ENCODE measurements at places on chromosomes 1 and 21.
A peak's percentile ranks its signal among the peaks of the same experiment; 100 is the strongest.

GRCh38 chr1:50980505-50980904, 10.5 kb downstream of the CDKN2C start:
- DNase-seq = no peak

- DNase-seq = no peak
Measured at GRCh38 chr1:167905182-167905581, 8.8 kb downstream of the ADCY10 start.

DNA sequence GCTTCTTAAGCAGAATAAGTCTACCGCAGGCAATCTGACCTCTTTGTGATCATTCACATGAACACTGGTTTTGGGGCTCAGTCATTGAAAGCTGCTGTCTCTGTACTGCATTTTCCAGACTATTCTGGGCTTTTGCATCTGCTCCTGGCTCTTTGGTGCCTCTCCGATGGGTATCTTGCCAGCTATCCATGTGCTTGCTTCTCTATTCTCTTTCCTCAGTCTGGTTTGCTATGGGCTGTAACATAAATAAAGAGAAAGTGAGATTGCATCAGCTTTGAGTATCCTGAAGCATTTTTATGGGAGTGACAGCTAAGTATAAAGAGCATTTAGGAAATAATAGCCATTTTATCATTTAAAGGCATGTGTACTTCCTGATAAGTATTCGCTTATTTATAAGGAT, 70.7 kb downstream of the C1orf21 start:
- peak; percentile 14 for DNase-seq

DNA sequence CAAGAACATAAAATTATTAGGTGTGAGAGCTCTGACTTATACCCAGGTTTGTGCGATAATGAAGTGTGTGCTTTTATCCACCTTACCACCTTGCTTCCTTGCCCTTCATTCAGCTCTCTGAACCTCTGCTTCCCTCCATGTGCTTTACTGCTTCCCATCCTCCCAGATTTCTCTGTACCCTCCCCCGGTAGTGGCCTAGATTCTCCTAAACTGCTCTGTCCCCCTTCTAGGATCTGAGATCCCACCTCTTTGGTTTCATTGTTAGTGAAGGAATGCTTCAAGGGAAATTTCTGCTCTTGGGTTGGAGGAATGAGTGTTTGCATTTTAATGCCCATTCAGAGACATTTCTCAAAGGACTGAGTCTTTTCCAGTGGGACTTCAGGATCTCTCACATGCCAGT, 159.5 kb downstream of the ST6GALNAC3 start:
- DNase-seq = no peak

DNA sequence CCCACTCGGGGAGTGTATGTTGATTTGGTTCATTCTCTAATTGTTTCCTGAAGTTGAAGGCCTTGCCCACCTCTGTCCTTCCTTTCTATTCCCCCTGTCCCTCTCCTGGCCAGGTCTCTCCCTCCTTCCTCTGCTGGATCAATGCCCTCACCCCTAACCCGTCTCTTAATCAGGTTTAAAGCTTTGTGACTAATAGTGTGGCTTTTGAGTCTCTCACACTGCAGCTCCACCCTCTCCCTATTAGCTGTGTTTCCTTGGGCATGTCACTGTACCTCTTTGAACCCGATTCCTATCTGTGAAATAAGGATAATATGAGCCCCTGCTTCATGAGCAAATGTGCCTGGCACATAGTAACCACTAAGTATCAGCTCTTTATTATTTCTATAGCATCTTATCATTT, 20.5 kb downstream of the AHDC1 start:
- no peak for DNase-seq
